Left ventricle myocardium inferior (tissue), 1 donor: ENCODE measurements at places on chromosomes 12 and 14.
A peak's percentile ranks its signal among the peaks of the same experiment; 100 is the strongest.

DNA sequence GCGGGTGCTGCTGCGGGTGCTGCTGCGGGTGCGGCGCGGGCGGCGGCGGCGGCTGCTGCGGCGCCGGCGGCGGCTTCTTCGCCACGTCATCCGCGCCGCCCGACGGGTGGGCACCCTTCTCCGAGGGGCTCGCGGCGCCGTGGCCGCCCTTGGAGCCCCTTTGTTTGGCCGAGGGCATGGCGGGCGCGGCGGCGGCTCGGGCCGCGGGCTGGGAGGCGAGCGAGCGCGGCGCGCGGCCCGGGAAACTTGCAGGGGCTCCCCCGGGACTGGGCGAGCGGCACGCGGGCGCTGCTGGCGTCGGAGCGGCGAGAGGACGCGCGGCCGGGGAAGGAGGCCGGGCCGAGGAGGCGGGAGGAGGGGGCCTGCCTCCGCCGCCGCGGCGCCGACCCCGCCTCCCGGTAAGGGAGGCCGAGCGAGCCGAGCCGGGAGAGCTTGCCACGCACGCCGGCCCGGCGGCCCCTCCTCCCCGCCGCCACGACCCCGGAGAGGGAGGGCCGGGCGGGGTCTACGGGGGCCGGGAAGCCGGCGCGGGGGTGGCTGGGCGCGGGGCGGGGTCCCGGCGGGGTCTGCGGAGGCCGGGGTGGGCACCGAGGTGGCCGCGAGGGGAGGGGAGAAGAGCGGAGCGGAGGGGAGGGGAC lies at the start of gene CKAP4:
Gene CKAP4 (minus strand): TSS at position 347 of the 638 bp plus-strand sequence. CDS start 169 bp downstream, at position 178.
- peak; percentile 86 for DNase-seq

- no peak for DNase-seq
Measured at GRCh38 chr12:111685322-111685810, 390 bp downstream of the BRAP start.

DNA sequence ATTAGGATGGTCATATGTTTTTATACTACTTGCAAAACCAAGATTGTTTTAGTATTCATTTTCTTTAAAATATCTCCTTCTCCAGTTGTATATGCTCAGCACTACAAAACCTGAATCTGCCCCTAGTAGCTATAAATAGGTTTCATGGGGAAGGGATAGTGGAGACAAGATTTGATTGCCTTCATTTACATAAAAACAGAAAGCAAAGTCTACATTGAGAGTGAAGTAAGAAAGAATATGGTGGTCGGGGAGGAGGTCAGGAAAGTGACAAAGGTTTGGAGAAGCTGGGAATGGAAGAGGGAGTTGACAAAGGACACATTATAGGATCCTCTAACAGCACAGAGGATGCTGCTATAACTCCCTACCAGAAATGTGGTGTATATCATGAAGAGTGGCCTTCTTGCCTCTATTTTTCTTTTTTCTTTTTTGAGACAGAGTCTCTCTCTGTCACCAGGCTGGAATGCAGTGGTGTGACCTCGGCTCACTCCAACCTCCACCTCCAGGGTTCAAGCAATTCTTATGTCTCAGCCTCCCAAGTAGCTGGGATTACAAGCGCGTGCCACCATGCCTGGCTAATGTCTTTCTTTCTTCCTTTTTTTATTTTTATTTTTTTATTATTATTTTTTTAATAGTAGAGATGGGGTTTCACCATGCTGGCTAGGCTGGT lies 6.6 kb upstream of the LRP6 start:
- DNase-seq = no peak

DNA sequence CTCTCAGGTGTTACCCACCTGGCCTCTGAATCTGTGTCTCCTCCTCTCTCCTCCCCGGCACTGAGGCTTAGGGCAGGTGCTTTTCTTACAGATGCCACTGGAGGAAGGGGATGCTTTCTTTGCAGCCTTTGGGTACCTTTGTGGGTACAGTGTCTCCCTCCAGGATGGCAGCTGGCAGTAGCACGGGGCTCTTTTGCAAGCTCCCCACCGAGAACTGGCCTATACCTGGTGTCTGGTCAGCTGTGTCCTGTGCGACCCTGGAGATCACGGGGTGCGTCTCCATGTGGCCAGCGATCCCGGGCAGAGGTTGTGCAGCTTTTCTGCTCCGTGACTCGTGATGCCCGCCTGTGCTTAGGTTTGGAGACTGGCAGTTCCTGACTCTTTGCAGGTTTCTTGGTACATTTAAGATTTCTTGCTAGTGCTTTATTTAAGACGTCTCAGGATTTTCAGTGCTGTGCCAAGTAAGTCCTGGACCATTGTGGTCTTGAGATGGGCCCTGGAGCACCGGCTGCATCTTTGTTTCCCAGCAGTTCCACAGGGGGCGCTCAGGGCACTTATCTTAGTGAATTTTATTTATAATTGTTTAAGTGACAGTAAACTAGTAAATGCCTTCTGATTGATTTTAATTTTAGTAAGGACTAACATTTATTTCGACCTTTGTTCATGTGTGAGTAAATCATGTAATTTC lies 68.9 kb downstream of the DDX51 start:
- no peak for DNase-seq

DNA sequence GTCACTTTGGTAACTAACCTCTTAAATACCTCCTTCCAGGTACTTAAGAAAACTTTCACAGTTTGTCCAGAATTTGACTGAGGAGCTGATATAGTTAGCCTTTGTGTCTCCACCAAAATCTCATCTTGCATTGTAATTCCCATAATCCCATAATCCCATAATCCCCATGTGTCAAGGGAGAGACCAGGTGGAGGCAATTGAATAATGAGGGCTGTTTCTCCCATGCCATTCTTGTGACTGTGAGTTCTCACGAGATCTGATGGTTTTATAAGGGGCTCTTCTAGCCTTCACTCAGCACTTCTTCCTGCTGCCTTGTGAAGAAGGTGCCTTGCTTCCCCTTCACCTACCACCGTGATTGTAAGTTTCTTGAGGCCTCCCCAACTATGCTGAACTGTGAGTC lies 7.8 kb upstream of the NOVA1 start:
- no peak for DNase-seq

DNA sequence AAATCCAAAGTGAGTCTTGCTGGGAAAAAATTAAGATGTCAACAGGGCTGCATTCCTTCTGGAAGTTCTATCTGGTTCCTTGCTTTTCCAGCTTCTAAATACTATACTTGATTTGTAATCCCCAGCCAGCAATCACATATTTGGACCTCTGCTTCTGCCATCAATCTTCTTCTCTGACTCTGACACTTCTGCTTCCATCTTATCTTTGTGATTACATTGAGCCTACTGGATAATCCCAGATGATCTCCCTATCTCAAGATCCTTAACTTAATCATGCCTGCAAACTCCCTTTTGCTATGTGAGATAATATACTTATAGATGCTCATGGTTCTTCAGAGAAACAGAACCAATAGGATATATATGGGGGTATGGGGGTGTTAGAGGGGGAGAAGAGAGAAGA lies 49.9 kb upstream of the ZDHHC17 start:
- no peak for DNase-seq

GRCh38 chr12:128449146-128449894 lies 182.3 kb downstream of the TMEM132C start:
- no peak for DNase-seq

- no peak for DNase-seq
Measured at GRCh38 chr12:67759829-67760228, 111.3 kb downstream of the DYRK2 start.

- no peak for DNase-seq
Measured at GRCh38 chr14:33985242-33985641, 34.4 kb upstream of the EGLN3 start.

GRCh38 chr12:132185705-132186104 lies 41.4 kb downstream of the NOC4L start:
- DNase-seq = no peak

DNA sequence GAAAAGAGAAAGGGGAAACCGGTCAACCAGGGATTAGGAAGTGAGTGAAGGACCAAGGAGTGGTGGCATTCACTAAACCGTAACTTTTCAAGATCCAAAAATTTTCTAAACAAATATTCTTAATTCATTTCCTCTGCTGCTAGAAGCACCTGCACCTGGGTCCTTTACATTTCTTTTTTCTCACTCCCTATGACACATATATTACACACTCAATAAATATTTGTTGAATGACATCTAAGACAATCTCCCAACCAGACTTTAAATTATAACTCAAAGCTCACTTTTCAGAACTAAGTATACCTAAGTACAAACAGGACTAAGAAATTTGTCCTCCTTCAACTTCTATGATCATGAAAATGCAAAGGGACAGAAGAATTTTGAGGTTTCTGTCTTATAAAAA lies 11.1 kb downstream of the TTC5 start:
- DNase-seq = no peak

GRCh38 chr12:132084621-132085290 lies 59.4 kb downstream of the DDX51 start:
- DNase-seq = peak; percentile 71
